ENCODE measurements at places on chromosomes 6 and 20. TPM values are rescaled to one million over a fixed set of nuclear protein-coding genes. Genes with fewer than 3 reads are reported as not detected.

Gene ENPP5
- not detected for total RNA-seq

Gene NNAT
- not detected for total RNA-seq

Gene KCNK17
- total RNA-seq: not detected

Gene OR12D3
- total RNA-seq: not detected

Gene NKAPL
- total RNA-seq: 0.16 TPM

Gene SPATA25
- total RNA-seq: 0.73 TPM

Data from activated T-cell treated with anti-CD3 and anti-CD28 coated beads, Interleukin-2, amount 50 U/mL, for 4 hours (primary cell).